ENCODE measurements at places on chromosomes 5 and 9. TPM values are rescaled to one million over a fixed set of nuclear protein-coding genes. Genes with fewer than 3 reads are reported as not detected.
A peak's percentile ranks its signal among the peaks of the same experiment; 100 is the strongest.

GRCh38 chr5:125375143-125375542 is 628.7 kb upstream of the ZNF608 start:
- no peaks in the 10 kb centered on the region for H3K4me1 ChIP-seq
- no peaks in the 10 kb centered on the region for H3K36me3 ChIP-seq
- no peak overlapping the region for H3K4me3 ChIP-seq
- H3K27me3 ChIP-seq: no peaks in the 10 kb centered on the region
- DNase-seq: no peak

- no peaks in the 10 kb centered on the region for H3K27me3 ChIP-seq
- no peak overlapping the region for H3K27ac ChIP-seq
- no peak for DNase-seq
- H3K4me3 ChIP-seq: peak overlapping the region; percentile 36
- no peaks in the 10 kb centered on the region for H3K36me3 ChIP-seq
- peaks cover 8% of the 10 kb centered on the region for H3K4me1 ChIP-seq
These were observed 555 bp upstream of the PCDHGC4 start for GRCh38 chr5:141484310-141484640.

DNA sequence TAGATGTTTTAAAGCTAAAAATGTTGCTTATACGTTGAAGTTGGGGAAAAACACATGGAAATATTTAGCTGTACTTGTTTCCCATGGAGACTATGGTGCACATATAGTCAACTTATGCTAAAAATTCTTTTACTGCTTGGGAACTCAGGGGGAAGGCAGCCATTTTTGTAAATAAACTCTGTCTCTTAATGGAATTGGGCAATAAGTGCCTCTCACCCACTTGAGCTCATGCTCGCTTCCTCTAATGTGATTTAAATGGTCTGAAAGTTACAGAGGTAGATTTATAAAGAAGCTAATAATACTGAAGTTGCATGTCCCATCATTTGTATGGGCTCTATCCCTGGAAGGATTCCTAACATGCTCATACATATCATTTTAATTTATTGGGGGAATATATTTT is 523.8 kb downstream of the RASEF start:
- H3K4me3 ChIP-seq: no peak overlapping the region
- no peaks in the 10 kb centered on the region for H3K27me3 ChIP-seq
- H3K27ac ChIP-seq: no peak overlapping the region
- H3K4me1 ChIP-seq: no peaks in the 10 kb centered on the region
- H3K36me3 ChIP-seq: no peaks in the 10 kb centered on the region
- DNase-seq: no peak

- H3K27me3 ChIP-seq: no peaks in the 10 kb centered on the region
- no peaks in the 10 kb centered on the region for H3K4me1 ChIP-seq
- DNase-seq: no peak
- no peaks in the 10 kb centered on the region for H3K36me3 ChIP-seq
- no peak overlapping the region for H3K27ac ChIP-seq
These were observed 145.0 kb downstream of the SLC12A2 start for GRCh38 chr5:128228521-128228920.

- H3K4me1 ChIP-seq: no peaks in the 10 kb centered on the region
- no peak overlapping the region for H3K4me3 ChIP-seq
- H3K27ac ChIP-seq: no peak overlapping the region
These were observed 66.6 kb upstream of the ECM2 start for GRCh38 chr9:92602413-92602812.

- no peaks in the 10 kb centered on the region for H3K27me3 ChIP-seq
- H3K4me1 ChIP-seq: peaks cover 3% of the 10 kb centered on the region
- H3K27ac ChIP-seq: peak overlapping the region; percentile 76
- H3K4me3 ChIP-seq: no peak overlapping the region
These were observed 617.1 kb downstream of the PRELID2 start for GRCh38 chr5:145218019-145218418.

The RABGAP1 gene
- 61.1 TPM for total RNA-seq

The EQTN gene
- total RNA-seq: 1.4 TPM

The SCGB3A2 gene
- not detected for total RNA-seq

DNA sequence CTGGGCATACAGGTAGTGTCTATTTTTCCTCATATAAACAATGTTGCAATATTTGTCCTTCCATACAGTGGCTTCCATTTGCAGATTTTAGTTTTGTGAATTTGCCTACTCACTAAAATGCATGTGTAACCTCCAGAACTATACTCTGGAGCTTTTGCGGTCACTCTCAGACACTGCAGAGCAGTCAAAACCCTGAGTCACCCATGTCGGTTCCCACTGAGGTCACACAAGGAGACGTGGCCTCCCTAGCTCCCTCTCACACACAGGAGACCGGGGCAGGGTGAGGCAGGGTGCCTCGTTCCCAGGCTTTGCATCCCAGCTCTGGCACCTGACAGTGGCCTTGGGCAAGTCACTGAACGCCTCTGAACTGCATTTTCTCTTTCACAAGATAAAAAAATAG is 55.5 kb upstream of the ZNF354A start:
- no peak for DNase-seq
- peaks cover 3% of the 10 kb centered on the region for H3K4me1 ChIP-seq
- H3K27me3 ChIP-seq: no peaks in the 10 kb centered on the region
- H3K27ac ChIP-seq: no peak overlapping the region
- H3K36me3 ChIP-seq: no peaks in the 10 kb centered on the region
- H3K4me3 ChIP-seq: no peak overlapping the region

DNA sequence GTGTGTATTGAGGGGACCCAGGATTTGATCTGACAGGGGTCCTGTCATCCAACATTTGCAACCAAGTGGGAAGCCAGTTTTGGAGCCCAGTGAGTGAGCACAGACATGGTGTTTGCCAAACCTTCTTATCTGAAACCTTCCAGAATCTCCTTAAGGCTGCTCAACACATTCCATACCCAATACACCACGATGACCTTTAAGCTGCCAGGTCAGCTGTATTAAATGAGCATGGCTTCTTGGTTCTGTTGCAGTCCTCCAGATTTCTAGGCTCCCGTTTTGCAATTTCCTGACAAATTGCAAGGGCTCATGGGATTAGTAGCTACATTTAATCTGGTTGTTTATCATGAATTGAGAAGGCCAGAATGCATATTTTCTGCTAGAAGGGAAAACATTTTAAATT is 124.2 kb upstream of the ATP10B start:
- H3K4me3 ChIP-seq: no peak overlapping the region
- no peaks in the 10 kb centered on the region for H3K4me1 ChIP-seq
- H3K27ac ChIP-seq: no peak overlapping the region
- no peaks in the 10 kb centered on the region for H3K27me3 ChIP-seq
- no peak for DNase-seq

The TMEM252 gene
- total RNA-seq: 111 TPM
